ENCODE measurements at places on chromosomes 3 and 15.

GRCh38 chr15:67543348-67543718 is 830 bp downstream of the MAP2K5 start:
- no peak for DNase-seq

GRCh38 chr3:183503746-183504145 is 51.8 kb downstream of the KLHL6 start:
- no peak for DNase-seq

- DNase-seq: no peak
These were observed 13.6 kb downstream of the RNF13 start for GRCh38 chr3:149826636-149827035.

DNA sequence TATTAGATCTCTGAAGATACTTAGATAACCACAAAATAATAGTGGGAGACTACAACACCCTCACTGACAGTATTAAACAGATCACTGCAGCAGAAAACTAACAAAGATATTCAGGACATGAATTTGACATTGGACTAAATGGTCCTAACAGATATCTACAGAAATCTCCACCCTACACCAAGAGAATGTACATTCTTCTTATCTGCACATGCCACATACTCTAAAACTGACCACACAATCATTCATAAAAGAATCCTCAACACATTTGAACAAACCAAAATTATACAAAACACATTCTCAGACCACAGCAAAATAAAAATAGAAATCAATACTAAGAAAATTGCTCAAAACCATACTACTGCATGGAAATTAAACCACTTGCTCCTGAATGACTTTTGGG is 116.3 kb downstream of the DTWD1 start:
- no peak for DNase-seq

DNA sequence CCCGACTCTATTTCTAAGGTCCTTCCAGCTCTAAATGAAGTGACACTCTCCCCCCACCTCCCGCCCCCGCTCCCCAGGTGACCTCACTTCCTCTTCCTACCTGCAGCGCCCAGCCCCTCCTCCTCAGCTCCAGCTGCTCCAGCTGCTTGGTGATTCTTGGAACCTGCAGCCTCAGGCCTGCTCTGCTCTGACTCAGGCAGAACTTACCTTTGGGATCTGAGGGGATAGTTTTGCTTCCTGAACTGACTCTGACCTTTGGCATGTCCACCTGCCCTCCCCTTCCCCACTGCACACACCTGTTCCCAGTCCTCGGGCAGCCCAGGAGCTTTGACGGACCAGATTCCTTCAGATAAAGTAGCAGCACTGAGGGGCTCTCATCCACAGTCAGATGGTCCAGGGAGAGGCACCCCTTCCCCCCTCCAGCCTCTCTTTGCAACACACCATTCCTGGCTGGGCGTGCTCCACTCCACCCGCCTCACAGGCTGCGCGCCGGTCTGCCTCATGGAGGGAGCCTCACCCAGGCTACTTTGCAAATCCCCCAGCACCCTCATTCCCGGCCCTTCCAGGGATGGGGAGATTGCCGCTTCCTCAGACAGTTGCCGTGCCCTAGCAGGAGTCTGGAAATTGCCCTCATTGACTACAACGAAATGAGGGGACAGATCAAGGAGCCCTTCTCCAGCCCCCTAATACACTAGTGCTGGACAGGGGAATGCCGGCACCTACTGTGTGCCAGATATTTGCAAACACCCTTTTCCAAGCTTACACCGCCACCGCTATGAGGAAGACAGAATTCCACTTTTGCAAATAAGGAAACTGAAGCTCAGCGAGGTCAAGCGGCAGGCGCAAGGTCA is 692 bp upstream of the C15orf39 start:
- peak; percentile 59 for DNase-seq

GRCh38 chr3:195522254-195523023 is 20.7 kb downstream of the PPP1R2 start:
- DNase-seq: no peak

- no peak for DNase-seq
These were observed 88.4 kb downstream of the FRMD4B start for GRCh38 chr3:69297501-69297900.

DNA sequence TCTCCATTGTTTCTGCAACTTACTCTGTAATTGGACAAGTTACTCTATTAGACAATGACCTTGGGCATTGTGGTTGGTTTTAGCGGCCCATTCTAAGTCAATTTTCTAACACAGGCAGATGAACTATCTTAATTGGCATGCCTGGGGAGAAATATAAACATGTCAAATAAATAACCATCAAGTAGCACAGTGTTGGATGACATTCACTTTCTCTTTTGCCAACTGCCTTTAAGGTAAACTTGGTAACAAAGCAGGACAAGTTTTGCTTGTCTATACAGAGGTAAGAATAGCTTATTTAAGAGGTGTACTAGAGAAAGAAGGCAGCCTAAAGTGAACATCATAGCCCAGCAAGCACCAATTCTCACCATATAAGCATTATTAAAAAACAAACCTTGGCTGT is 599.6 kb downstream of the GBE1 start:
- DNase-seq: no peak

GRCh38 chr15:92365906-92366305 is 27.8 kb upstream of the ST8SIA2 start:
- no peak for DNase-seq

- no peak for DNase-seq
These were observed 196.6 kb downstream of the TPRG1 start for GRCh38 chr3:189368384-189368783.

- DNase-seq: no peak
These were observed 21.6 kb upstream of the SLC6A20 start for GRCh38 chr3:45817831-45818522.

GRCh38 chr3:100032243-100032642 is 82.1 kb downstream of the FILIP1L start:
- DNase-seq: no peak

DNA sequence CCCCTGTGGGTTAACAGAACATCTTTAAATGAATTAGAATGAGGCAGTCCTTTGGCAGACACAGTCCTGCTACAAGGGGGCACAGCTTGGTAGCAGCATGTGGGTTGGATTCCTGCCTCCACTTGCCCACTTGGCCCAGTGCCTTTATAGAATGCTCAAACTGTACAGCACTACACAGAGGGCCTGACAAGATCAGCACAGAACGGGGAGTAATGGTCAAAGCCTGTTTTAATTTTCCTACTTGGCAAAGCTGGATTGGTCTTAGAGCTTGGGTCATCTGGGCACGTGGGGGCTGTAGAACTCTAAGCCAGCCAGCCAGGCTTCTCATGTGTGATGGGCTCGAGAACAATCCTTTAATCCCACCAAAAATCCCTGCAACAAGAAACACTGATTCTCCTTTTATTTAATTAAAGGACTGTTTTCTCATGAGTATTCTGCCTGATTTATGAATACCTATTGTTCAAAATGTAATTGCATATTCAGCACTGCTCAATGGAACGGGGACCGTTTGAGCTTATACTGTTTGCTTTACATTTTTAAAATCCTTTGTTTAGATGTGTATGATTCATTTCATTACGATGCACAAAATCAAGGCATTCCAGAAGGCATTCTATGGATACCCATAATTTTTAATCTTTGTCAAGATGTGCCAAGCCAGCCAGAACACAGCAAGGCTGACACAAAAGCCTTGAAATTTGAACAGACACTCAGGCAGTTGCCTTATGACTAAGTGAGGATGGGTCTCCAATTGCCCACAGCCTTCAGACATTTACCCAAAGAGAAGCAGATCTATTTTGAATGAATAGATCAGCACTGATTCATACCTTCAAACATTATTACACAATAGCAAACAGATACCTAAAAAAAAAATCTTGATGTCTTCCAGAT is 249.3 kb upstream of the TGFBR2 start:
- DNase-seq: no peak

DNA sequence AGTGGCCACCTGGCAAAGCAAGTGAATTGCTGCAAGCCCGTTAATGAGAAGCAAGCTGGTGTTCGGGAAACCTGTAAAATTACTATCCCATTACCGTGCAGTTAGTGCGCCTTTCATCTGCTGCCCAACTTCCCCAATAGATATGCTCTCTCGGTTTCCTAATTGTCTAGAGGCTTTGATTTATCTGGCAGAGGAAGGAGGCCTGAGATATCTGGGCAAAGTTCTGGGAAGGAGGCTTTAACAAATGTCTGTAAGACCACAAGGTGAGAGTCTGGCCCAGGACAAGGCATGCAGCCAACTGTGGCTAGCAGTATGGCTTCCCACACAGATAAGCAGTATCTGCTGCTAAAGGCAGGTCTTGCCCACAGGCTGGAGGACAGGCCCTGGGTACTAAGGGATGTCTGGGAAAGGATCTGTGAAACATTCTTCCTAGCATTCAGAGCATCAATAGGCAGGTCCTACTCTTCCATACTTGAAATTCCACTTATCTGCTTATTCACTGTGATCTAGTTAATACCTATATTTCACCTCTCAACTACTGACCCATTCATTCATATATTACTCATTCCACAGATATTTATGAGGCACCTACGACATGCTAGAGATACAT is 130.0 kb upstream of the SLC2A2 start:
- DNase-seq: no peak

GRCh38 chr3:58495101-58495500 is 3.2 kb downstream of the KCTD6 start:
- no peak for DNase-seq

DNA sequence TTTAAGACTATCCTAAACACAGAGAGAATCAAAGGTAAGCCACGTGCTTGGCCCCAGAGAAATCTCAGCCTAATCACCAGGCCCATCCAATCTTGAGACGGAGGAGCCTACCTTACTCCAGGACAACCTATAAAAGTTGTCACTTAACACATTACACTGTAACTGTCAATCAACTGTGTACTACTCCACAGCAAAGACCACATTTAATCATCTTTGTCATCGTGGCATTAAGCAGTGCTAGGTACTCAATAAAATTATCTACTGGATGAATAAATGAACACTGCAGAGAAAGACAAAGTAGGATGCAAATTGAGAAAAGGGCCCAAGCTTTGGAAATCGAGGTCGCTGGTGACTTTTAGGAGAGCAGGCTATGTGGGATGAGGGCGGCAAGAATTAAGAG is 466.7 kb downstream of the SHQ1 start:
- DNase-seq: no peak

GRCh38 chr15:69299943-69300588 is 1.4 kb downstream of the PAQR5 start:
- DNase-seq: no peak

GRCh38 chr3:125511420-125512118 is 8.4 kb downstream of the SNX4 start:
- no peak for DNase-seq

- no peak for DNase-seq
These were observed 295 bp downstream of the ZWILCH start for GRCh38 chr15:66505430-66505811.

GRCh38 chr3:166743481-166744134 is 636.5 kb downstream of the ZBBX start:
- DNase-seq: no peak

- no peak for DNase-seq
These were observed 987.0 kb downstream of the NSUN3 start for GRCh38 chr3:95049841-95050240.

GRCh38 chr3:120098710-120099109 is 4.5 kb upstream of the GSK3B start:
- no peak for DNase-seq

DNA sequence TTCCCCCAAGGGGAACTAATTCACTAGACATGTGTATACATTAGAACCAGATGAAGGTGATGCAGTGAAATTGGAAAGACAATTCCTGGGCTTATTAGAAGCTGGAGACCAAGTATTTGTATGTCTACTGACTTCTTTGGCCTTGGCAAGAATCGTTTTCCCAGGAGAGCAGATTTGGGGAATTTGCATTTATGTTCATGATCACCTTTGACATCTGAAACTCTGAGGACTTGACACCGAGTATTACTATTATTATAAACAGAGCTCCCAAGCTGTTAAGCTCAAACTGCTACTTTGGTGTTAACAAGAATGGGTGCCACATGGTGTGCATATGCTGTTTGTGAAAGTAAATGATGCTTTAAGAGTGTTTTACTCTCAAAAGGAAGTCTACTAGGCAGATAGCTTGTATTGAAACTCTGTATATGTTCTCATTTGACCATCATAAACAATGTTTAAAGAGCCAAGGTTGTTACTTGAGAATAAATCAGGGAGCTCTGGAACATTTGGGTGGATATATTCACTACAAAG is 519.8 kb upstream of the GOLIM4 start:
- DNase-seq: no peak

GRCh38 chr3:101379658-101380376 is 59.4 kb upstream of the IMPG2 start:
- DNase-seq: no peak

GRCh38 chr3:161576714-161577510 is 80.3 kb downstream of the OTOL1 start:
- no peak for DNase-seq

DNA sequence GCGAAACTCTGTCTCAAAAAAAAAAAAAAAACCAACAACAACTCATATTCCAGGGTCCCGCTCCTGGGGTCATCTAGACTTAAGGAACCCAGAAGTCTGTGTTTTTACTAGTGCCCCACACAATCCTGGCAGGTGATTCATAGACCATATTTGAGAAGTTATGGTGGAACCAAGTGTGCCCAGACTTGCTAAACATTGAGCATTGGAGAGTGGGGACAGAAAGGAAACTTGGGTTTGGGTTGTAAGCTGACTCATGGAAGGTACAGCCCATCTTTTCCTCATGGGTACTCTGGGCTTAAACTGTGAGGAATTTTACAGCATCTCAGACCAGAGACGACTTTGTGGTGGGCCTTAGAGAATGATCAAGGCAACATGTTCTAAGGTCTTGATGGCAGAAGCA is 18.3 kb upstream of the IGF2BP2 start:
- DNase-seq: no peak

GRCh38 chr15:62726461-62726860 is 316.1 kb upstream of the TPM1 start:
- DNase-seq: no peak

DNA sequence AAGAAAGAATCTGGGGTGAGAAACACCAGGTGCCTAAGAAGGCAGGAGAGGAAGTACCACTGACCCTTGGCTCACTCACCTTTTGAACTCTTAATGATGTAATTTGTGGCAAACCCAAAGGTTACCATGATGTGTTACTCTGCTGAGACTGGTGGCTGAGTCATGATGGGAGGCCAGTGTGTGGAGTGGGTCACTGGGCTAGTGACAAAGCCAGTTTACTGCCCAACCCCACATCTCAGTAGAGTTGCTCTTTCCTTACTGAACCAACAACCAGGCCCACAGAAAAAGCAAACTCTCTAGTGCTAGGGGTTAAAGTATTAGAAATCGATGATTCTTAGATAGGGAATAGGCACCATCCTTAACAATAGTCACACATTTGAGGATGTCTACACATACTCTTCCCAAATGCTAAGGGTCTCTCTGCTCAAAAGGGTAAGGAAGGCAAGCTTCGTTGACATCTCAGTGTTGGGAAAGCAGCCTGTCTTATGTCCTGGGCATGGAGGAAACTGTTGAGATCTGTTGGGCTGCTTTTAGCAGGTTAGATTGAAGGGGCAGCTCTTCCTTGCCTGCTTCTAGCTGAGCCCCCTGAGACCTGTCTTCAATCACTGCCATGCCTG is 3.1 kb downstream of the RBP2 start:
- no peak for DNase-seq

- peak; percentile 0 for DNase-seq
These were observed 98.9 kb downstream of the LINGO1 start for GRCh38 chr15:77533578-77534430.

- DNase-seq: no peak
These were observed 361.8 kb downstream of the FGF12 start for GRCh38 chr3:192365571-192365970.
